ENCODE measurements at places on chromosomes 7 and 10. TPM values are rescaled to one million over a fixed set of nuclear protein-coding genes. Genes with fewer than 3 reads are reported as not detected.

TMEM229A gene
- 0.88 TPM for total RNA-seq

DNA sequence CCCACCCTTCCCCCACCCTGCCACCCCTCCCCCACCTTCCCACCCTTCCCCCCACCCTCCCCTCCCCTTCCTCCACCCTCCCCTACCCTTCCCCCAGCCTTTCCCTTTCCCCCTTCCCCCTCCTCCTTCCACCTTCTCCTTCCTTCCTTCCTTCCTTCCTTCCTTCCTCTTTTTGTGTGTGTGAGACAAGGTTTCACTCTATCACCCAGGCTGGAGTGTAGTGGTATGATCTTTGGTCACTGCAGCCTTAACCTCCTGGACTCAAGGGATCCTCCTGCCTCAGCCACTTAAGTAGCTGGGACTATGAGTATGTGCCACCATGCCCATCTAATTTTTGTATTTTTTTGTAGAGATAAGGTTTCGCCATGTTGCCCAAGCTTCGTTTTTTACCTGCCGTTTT, 35.2 kb downstream of the CYP17A1 start:
- no peak for DNase-seq

DNA sequence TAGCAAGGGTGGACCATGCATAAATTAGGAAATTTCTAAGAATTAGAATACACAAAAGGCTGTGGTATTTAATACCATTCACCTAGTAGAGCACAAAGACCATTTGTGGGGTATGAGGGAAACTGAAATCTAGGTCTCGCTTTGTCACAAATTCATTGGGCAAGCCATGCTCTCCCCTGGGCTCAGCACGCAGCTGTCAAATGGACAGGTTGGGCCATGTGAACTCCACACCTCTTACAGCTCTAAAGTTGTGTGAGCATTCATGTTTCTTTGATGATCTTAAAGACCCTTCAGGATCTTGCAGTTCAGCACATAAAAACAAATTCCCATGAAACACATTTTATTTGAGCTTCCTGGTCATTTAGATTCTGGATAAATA, 121.3 kb downstream of the CHN2 start:
- DNase-seq, result no peak

DNA sequence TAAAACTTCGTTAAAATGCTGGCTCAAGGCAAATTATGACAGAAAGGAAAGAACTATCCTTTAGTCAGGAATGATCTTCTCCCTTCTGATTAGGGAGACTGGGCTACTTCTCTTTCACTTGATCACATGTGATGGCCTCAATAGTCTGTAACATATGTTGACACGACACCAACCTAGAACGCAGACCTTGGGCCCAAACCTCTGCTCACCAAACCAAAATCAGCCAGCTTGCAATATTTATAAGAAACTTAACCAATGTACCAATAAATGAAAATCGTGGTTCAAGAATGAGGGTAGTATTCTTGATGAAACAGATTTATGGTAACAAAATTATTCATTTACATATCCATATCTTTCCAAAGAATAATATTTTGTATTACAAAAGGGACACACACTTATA, 361.6 kb downstream of the SORCS1 start:
- DNase-seq, result no peak

SPDYE8 gene
- not detected for total RNA-seq

SFTPA1 gene
- total RNA-seq, result not detected
